ENCODE measurements at places on chromosomes 4 and X. TPM values are rescaled to one million over a fixed set of nuclear protein-coding genes. Genes with fewer than 3 reads are reported as not detected.

The FSTL5 gene
- not detected for total RNA-seq

The SSX3 gene
- not detected for total RNA-seq

The CTAG1A gene
- total RNA-seq = not detected

The PAGE2 gene
- not detected for total RNA-seq

- no peak for DNase-seq
These were observed 178.2 kb downstream of the RTL9 start for GRCh38 chrX:110536816-110537215.

GRCh38 chr4:156913234-156913633 is 58.4 kb downstream of the PDGFC start:
- no peak for DNase-seq

GRCh38 chr4:61335241-61335763 is 135.2 kb downstream of the ADGRL3 start:
- no peak for DNase-seq

DNA sequence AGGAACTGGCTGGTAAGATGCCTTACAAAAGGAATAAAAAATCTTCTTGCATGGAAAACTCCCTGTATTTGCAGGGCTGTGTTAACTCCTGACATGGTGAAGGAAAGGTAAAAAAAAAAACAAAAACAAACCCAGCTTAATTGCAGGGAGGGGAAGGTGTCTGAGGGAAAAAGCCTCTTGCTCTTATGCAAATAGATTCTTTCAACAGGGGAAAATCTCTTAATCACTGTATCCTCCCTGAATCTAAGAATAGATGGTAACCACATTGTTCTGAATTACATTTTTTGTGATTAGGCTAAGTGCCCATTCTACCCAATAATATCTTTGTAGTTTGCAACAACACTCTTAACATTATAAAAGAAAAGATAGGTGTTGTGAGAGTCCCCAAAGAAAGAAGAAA is 172.6 kb downstream of the RBM46 start:
- no peak for DNase-seq

GRCh38 chr4:656436-657337 is 17.4 kb downstream of the ATP5ME start:
- DNase-seq = no peak

- DNase-seq = peak; percentile 71
These were observed 2.2 kb downstream of the PCDH10 start for GRCh38 chr4:133151341-133151690.

DNA sequence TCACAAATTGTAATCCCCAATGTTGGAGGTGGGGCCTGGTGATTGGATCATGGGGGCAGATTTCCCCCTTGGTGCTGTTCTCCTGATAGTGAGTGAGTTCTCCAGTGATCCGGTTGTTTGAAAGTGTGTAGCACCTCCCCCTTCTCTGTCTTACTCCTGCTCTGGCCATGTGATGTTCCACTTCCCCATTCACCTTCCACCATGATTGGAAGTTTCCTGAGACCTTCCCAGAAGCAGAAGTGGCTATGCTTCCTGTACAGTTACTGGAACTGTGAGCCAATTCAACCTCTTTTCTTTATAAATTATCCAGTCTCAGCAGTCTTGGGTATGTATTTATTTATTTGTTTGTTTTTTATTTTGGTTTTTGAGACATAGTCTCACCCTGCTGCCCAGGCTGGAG is 143.2 kb downstream of the CPE start:
- no peak for DNase-seq

Measured in cardiac septum (tissue), 1 donor.